ENCODE measurements at places on chromosomes 12 and 14. TPM values are rescaled to one million over a fixed set of nuclear protein-coding genes. Genes with fewer than 3 reads are reported as not detected.

NELL2 gene
- total RNA-seq: 633 TPM

ERO1A gene
- 64.1 TPM for total RNA-seq

RERGL gene
- total RNA-seq: not detected

TMEM63C gene
- 0.83 TPM for total RNA-seq

BRI3BP gene
- total RNA-seq: 7.4 TPM

CDCA3 gene
- total RNA-seq: 2.6 TPM

DAO gene
- total RNA-seq: not detected

ARG2 gene
- total RNA-seq: 0.78 TPM

APOF gene
- not detected for total RNA-seq

TROAP gene
- total RNA-seq: 0.62 TPM

OTOGL gene
- not detected for total RNA-seq

CLEC7A gene
- not detected for total RNA-seq

ZNF385A gene
- 1.7 TPM for total RNA-seq

ACOT6 gene
- not detected for total RNA-seq

PHLDA1 gene
- total RNA-seq: 1.2 TPM

EPYC gene
- not detected for total RNA-seq

CMA1 gene
- not detected for total RNA-seq

NEUROD4 gene
- not detected for total RNA-seq

IL31 gene
- not detected for total RNA-seq

ENTPD5 gene
- 18.6 TPM for total RNA-seq

FOXG1 gene
- not detected for total RNA-seq

CCDC184 gene
- total RNA-seq: not detected

LPAR5 gene
- 18.9 TPM for total RNA-seq

SRGAP1 gene
- not detected for total RNA-seq

PLBD2 gene
- total RNA-seq: 13.1 TPM

ARHGEF40 gene
- 0.08 TPM for total RNA-seq

PPM1H gene
- total RNA-seq: not detected

TMED10 gene
- total RNA-seq: 130 TPM

CLEC4E gene
- total RNA-seq: not detected

CCDC85C gene
- 10.1 TPM for total RNA-seq

LBHD2 gene
- total RNA-seq: not detected

CHGA gene
- total RNA-seq: not detected

NFE2 gene
- not detected for total RNA-seq

METTL17 gene
- 120 TPM for total RNA-seq

POTEM gene
- not detected for total RNA-seq

NPFF gene
- total RNA-seq: not detected

IQSEC3 gene
- total RNA-seq: 19.3 TPM

TAS2R20 gene
- 2.1 TPM for total RNA-seq

PRH2 gene
- total RNA-seq: not detected

RNU4-1 gene
- 934 TPM for total RNA-seq

SOAT2 gene
- 0.42 TPM for total RNA-seq

CNTN1 gene
- total RNA-seq: not detected

POTEG gene
- total RNA-seq: not detected

AP1G2 gene
- 483 TPM for total RNA-seq

ASPG gene
- not detected for total RNA-seq

KCNK13 gene
- total RNA-seq: not detected

INSM2 gene
- total RNA-seq: not detected
